Activated T-cell treated with anti-CD3 and anti-CD28 coated beads for 24 hours (primary cell): ENCODE measurements at places on chromosomes 7 and 10.

GRCh38 chr7:40888499-40888898 is 753.7 kb downstream of the SUGCT start:
- DNase-seq: no peak

- DNase-seq: no peak
These were observed 9.2 kb downstream of the ZCCHC24 start for GRCh38 chr10:79436066-79436849.

- peak; percentile 44 for DNase-seq
These were observed 27.6 kb downstream of the AMZ1 start for GRCh38 chr7:2715341-2716231.

GRCh38 chr10:125084614-125085257 is 75.6 kb downstream of the CTBP2 start:
- DNase-seq: no peak

DNA sequence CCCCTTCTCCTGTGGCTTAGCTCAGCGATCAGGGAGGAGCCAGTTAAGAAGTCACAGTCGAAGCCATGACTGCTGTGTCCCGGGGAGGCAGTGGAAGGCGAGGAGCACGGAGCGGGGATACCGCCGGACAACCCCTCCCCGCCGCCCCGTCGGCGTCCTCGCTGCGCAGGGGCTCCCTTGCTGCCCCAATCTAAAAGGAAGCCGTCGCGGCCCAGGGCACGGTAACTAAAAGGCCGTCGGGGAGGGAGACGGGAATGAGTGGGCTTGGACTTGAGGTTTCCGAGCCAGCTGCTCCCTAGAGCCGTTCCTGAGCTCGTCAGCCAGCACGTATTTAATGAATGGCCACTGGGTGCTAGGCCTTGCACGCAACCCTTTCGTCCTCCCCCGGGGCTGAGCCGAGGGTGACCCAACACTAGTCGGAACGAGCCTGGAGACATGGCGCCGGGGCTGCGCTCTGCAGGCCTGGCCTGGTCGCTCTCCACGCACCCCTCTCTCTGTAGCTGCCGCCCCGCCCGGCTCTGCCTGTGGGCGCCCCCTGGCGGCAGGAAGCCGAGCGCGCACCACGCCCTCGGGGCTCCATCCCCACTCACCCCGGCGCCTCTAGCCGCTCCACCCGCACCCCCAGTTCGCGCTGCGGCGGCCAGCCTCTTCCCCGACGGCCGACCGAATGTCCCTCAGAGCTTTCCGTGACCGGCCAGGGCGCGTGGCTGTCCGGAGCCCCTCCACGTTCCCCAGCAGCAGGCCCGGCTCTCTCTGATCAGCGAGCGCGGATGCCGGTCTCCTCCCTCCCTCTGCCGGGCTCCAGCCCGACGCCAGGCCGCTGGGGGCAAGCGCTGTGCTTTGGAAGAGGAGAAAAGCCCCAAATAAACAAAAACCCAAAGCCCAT is 29.3 kb upstream of the KCNK18 start:
- peak; percentile 59 for DNase-seq

GRCh38 chr10:48910548-48910947 is 29.1 kb downstream of the LRRC18 start:
- no peak for DNase-seq

DNA sequence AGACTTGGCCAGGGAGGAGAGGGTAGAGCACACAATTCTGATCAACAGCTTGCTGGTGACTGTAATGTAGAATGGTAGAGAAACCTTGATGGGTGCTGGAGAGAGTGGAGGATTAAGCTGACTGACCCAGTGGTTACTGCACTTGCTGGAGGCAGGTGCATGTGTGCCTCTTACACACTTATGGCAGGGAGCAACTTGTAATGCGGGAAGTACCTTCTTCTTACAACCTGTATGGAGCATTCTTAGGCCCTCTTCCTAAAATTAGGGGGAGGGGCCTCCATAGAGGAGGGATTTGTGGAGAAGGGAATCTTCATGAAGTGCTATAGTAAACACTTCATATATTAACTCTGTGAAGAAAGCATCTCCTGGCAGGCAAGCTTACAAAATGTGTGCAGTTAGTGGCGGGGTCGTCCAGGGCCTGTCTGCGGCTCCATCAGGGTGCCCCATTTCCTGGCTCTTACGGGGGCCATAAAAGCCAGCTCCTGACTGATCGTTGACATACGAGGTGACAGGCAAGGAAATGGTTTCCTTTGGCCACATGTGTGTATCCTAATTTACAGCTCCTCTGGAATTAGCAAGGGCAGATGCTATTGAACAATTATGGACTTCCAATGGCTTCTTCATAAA is 113.5 kb downstream of the RTKN2 start:
- no peak for DNase-seq

DNA sequence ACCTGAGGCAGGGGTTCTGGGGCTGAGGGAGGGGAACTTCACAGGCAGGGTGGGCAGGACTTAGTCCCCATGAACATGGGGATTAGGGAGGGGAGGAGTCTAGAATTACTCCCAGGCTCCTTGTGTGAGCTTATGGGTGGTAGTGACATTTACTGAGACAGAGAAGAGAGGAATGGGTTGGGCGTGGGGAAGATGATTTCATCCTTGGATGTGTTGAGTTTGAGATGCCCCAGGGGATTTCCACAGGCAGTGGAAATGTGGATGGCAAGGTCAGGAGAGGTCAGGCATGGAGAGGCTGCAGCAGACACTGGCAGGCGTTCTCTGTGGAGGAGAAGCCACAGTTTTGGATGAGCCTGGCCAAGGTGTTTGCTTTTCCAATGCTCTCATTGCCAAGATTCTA is 26.4 kb upstream of the GSDME start:
- DNase-seq: no peak

DNA sequence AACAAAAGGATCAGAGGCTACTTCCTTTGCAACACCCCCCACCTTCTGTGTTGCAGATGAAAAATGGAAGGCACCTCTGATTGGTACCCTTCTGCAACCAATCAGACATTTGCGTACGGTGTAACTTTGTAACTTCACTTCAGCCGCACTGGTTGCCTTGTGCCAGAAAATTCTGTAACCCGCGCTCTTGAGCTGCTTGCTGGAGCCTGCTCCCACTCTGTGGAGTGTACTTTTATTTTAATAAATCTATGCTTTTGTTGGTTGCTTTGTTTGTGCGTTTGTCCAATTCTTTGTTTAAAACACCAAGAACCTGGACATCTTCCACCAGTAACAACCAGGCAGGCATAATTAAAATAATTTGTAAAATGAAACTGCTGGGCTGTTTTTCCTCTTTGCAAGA is 31.5 kb upstream of the TAX1BP1 start:
- no peak for DNase-seq

- no peak for DNase-seq
These were observed 1.6 kb downstream of the KNDC1 start for GRCh38 chr10:133161486-133162109.

GRCh38 chr7:108653526-108653925 is 83.9 kb downstream of the DNAJB9 start:
- DNase-seq: no peak

GRCh38 chr7:90425376-90425775 is 22.1 kb downstream of the CLDN12 start:
- no peak for DNase-seq

- DNase-seq: no peak
These were observed 126.3 kb upstream of the CHST15 start for GRCh38 chr10:124219655-124220054.

GRCh38 chr10:129570185-129570584 is 103.1 kb downstream of the MGMT start:
- DNase-seq: no peak

DNA sequence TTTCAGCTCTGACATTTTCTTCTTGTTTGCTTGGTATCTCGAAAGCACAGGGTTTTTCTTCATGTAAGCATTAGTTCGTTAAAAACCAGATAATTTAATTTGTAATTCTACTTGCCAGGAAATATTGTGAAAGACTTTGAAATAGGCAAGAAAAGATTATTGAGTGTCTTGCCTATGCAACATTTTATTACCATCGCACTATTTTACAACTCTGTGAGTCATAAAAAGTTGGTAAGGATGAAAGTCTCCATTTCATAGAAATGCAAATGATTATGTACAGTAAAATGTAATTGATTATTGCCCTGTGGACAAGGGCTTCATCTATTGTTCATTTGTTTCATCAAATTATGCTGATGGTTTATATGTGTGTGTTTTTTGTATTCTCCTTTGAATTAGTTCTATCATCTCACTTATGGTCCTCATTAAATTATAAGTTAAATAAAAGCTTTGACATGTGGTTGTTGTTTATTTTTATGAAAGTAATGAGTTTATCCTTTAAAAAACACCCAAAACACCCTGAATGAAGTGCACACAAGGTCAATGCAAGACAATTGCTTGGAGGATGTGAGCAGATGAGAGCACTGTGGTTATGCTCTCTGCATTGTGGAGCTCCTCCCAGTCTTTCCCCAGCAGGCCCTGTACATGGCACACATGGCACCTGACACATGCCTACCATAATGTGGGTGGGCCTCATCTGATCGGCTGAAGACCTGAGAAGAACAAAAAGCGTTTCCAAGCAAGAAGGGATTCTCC is 230.8 kb downstream of the CXCL12 start:
- DNase-seq: no peak

GRCh38 chr7:11474902-11475585 is 357.0 kb downstream of the THSD7A start:
- DNase-seq: no peak

DNA sequence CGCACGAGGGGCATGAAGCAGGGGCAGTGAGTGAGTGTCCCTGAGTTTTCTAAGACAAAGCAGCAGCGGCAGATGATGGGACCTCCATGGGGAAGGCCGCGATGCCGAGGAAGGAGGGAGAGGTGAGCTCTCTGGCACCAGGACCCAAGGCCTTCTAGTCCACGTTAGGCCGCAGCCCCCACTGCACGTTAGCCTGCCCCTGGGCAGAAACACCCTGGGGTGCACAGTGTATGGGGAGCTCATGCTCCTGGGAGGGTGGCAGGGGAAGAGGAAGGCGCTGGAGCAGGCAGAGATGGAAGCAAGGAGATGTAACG is 97.3 kb upstream of the IKZF1 start:
- DNase-seq: no peak

DNA sequence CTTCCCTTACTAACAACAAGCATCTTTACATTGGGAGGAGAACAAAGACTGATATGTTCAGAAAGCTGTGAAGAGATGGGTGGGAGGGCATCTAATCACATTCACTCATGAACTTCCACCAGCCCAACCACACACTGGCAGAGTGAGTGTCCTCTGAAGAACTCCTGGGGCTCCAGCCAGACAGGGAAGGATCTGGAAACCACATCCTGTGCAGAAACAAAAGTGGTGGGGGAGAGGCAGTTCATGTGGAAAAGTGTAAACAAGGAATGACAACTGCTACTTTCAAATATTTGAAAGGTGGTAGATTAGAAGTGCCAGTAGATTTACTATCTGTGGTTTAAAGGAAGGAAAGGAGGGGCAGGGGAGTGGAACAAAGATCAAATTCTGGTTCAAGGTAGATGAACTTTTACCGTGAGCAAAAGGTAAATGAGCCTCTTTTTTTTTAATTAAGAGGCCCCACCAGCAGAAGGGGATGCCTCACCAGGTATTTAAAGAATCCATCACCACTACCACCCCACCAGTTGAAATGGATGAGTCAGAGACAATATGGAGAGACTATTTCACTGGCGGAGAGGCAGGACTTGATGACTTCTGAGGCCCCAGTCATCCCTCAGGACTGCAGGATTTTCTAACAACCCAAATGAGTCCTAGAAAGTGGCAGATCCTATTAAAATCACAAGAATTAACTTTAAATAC is 34.5 kb downstream of the GOT1 start:
- DNase-seq: no peak

DNA sequence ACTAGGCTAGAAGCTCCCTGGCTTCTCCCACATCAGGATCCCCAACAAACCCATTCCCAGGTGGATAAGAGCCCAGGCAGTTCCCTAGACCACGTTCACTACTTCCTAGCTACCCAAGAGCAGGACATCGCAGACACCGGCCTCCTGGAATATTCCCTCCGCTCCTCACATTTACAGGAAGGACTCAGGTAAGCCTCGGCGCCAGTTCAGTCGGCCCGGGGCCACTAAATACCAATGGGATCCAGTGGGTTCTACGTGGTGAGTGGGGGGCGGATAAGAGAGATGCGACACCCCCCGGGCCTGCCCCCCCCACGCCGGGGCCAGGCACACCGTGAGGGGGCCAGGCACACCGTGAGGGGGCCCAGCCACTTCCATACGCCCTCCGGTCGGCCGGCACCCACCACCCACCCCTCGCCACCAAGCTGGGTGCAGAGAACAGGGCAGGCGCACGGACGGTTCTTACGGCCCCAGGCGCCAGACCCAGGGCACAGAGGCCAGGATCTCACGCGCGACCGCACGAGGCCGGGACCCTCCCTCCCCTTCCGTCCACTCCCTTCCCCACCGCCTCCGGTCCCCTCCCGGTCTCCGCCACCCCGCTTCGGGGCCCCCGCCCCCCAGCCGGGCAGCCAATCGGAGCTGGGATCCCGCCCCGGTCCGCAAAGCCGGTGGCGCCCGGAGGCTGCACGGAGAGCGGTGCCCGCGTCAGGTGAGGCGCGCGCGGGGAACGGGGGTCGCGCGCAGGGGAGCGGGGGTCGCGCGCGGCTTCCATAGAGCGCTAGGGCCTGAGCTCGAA is at the start of gene BLVRA:
TSS of gene BLVRA (plus strand) at position 652 of the 793 bp plus-strand sequence. CDS start 12,479 bp downstream, outside the sequence.
- peak; percentile 44 for DNase-seq

DNA sequence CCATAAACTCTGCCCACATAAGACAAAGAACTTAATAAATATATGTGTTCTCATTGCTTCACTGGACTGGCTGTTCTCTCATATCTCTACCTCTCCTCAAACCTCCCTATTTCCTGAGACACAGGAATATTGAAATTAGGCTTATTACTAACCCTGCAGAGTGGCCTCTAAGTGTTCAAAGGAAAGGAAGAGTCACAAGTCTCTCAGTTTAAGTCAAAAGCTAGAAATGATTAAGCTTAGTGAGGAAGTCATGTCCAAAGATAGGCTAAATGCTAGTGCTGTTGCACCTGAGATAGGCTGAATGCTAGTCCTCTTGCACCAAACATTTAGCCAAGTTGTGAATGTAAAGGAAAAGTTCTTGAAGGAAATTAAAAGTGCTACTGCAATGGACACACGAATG is 41.1 kb downstream of the GNAI1 start:
- no peak for DNase-seq

GRCh38 chr7:41641011-41641664 is 61.8 kb downstream of the INHBA start:
- DNase-seq: no peak

- DNase-seq: no peak
These were observed 206.0 kb downstream of the CELF2 start for GRCh38 chr10:11223507-11224140.

DNA sequence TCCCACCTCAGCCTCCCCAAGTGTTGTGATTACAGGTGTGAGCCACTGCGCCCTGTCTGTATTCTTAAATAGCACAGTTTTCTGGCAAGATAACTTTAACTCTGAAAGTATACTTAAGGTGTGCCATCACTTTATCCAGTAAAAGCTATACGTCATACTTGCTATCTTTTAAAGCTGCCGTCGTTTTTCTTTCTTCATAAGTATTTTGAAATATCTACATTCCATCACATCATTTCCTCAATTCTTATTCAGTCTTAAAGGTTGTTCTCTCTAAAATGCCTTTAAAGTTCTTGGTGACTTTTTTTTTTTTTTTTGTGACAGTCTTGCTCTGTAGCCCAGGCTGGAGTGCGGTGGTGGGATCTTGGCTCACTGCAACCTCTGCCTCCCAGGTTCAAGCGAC is 34.7 kb downstream of the PTPN12 start:
- no peak for DNase-seq

GRCh38 chr7:22546769-22547168 is 46.8 kb upstream of the STEAP1B start:
- DNase-seq: no peak
